ENCODE measurements at places on chromosomes 2 and 18.
A peak's percentile ranks its signal among the peaks of the same experiment; 100 is the strongest.

DNA sequence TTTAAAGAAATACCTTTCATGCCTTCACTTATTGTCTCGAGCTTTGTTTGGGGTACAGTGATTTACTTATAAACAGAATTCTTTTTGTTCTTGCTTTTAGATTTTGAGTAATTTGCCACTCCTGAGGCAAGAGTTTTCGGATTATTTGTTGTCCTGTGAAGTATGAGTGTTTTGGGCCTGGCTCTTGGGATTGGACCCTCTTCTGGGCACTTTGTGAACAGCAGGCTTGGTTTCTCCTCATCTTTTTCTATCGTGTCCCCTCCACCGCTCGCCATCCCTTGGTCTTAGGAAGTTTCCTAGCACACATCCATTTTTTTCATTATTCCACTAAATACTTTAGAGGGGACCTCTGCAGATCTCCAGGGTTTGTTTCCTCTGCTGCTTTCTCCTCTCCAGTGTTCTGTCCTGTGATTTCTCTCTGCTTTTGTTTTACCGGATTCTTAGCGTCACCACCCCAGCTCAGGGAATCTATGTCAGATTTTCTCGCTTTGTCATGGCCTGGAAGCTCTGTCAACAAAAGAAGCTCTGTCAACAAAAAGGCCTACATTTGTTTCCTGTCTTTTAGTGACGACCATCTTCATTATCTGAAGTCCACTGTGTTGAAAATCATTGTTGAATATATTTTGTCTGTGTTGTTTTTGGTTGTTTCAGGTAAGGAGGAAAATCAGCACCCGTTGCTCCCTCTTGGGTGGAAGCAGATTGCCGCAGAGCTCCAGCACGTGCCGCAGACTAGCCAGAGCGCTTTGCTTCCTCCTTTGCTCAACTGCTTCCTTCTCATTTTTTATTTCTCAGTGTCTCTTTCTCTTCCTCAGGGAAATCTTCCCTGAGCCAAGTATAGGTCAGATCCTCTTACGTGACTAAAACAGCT is 27.8 kb downstream of the ANKRD62 start:
- peaks cover 37% of the 10 kb centered on the region for H3K27me3 ChIP-seq
- no peak overlapping the region for H3K27ac ChIP-seq
- H3K4me3 ChIP-seq, result no peak overlapping the region

- peak overlapping the region; percentile 93 for H3K27ac ChIP-seq
- no peaks in the 10 kb centered on the region for H3K27me3 ChIP-seq
- H3K4me3 ChIP-seq, result no peak overlapping the region
- peaks cover 10% of the 10 kb centered on the region for H3K4me1 ChIP-seq
- no peaks in the 10 kb centered on the region for H3K36me3 ChIP-seq
These were observed 11.6 kb upstream of the RBMS1 start for GRCh38 chr2:160505256-160505655.

- H3K36me3 ChIP-seq, result no peaks in the 10 kb centered on the region
- peaks cover 8% of the 10 kb centered on the region for H3K27me3 ChIP-seq
- peaks cover 9% of the 10 kb centered on the region for H3K4me1 ChIP-seq
- H3K27ac ChIP-seq, result no peak overlapping the region
These were observed 92.7 kb downstream of the MRPS9 start for GRCh38 chr2:105130546-105130945.

DNA sequence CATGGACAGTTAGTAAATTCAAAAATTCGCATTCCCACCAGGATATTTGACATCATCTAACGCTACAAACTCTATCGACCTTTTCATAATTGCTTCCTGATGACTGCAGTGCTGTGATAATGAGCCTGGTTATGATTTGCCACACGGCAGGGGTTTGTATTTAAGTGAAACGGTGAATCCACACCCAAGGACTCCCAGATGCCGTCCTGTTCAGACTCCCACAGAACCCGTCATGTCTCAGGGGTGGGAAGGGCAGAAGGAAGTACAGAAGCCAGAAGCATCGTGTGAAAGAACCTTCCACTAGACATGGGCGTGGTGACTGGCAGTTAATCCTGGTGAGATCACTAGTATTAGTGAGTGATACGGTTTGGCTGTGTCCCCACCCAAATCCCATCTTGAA is 91.2 kb upstream of the TMEM18 start:
- H3K36me3 ChIP-seq, result no peaks in the 10 kb centered on the region
- H3K27me3 ChIP-seq, result no peaks in the 10 kb centered on the region
- H3K4me3 ChIP-seq, result no peak overlapping the region
- no peak for DNase-seq
- peaks cover 19% of the 10 kb centered on the region for H3K4me1 ChIP-seq

- H3K27ac ChIP-seq, result no peak overlapping the region
- H3K4me1 ChIP-seq, result no peaks in the 10 kb centered on the region
- H3K27me3 ChIP-seq, result peaks cover 13% of the 10 kb centered on the region
- no peak overlapping the region for H3K4me3 ChIP-seq
These were observed 74.4 kb upstream of the MYCN start for GRCh38 chr2:15865923-15866322.

DNA sequence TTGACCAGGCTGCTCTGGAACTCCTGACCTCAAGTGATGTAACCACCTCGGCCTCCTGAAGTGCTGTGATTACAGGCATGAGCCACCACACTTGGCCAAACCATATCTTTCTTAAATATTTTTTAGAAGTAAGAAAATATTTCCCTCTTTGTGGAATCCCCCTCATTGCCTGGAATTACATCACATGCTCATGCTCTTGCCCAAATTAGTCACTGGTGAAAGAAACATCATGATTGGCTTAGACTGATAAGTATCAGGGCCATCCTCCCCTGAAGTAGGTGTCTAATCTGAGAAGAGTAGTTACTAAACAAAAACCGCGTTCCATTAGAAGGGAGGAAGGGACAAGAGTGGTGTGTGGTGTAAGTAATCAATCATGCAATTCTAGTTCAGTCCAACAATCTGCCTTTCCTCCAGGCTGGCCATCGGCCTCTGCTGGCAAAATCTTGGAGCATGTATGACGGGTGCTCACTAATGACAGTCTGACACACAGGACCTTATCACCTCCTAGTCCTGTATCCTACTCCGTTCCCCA is 52.3 kb upstream of the SCG2 start:
- peaks cover 5% of the 10 kb centered on the region for H3K36me3 ChIP-seq
- DNase-seq, result no peak
- H3K27ac ChIP-seq, result no peak overlapping the region
- H3K4me3 ChIP-seq, result no peak overlapping the region
- peaks cover 20% of the 10 kb centered on the region for H3K4me1 ChIP-seq

GRCh38 chr2:14577843-14578242 is 54.7 kb upstream of the LRATD1 start:
- peaks cover 4% of the 10 kb centered on the region for H3K27me3 ChIP-seq
- no peak overlapping the region for H3K4me3 ChIP-seq
- DNase-seq, result no peak
- H3K27ac ChIP-seq, result no peak overlapping the region
- H3K4me1 ChIP-seq, result no peaks in the 10 kb centered on the region
- no peaks in the 10 kb centered on the region for H3K36me3 ChIP-seq

DNA sequence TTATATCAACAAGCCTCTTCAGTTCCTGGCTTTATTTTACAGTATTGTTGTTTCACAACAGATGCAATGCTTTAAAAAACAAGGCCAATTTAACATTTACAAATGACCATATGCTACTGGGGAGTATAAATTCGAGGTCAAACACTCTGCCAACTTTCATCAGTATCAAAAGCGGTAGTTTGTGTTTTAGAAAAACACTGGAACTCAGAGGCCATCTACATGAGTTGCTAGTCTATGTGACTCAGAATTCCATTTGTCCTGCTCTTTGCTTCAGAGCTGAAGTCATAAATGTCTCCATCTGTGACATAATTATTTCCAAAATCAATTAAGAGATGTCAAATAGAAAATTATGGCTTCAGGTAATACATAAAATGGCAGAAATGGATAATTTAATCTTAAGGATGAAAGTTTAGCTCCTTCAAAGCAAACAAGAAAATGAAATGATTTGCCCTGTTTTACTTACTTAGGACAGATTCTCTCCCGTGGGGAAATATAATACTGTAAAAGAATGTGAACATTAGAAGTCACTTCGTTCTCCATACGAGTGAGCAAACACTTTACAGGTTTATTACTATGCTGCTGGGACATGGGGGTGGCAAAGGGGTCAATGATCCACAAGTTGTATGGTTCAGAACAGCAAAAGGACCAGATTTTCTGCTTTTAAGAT is 3.7 kb downstream of the MEX3C start:
- DNase-seq, result no peak
- H3K4me3 ChIP-seq, result peak overlapping the region; percentile 46
- peak overlapping the region; percentile 94 for H3K27ac ChIP-seq
- peaks cover 57% of the 10 kb centered on the region for H3K4me1 ChIP-seq
- H3K36me3 ChIP-seq, result no peaks in the 10 kb centered on the region

- H3K36me3 ChIP-seq, result no peaks in the 10 kb centered on the region
- H3K27ac ChIP-seq, result peak overlapping the region; percentile 74
- H3K4me3 ChIP-seq, result no peak overlapping the region
- H3K27me3 ChIP-seq, result no peaks in the 10 kb centered on the region
- peaks cover 88% of the 10 kb centered on the region for H3K4me1 ChIP-seq
- peak; percentile 54 for DNase-seq
These were observed 161.6 kb downstream of the LDLRAD4 start for GRCh38 chr18:13379930-13380690.

DNA sequence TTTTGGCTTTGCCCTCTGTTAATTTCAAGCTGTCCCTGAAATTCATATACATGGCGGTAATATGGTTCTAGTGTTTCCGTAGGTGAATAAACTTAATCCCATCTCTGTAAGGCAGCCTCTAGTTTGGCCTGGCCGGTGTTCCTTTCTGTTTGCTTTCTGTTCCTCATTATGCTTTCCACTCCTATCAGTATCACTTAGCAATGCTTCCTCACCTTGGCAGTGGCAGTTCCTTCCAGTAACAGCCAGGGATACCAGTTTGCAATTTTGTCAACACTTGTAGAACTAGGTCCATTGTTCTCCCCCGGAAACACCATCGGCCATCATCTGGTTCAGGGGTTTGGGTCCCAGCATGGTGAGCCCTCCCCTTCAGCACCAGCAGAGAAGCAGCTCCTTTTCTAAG is 18.2 kb upstream of the TNP1 start:
- no peak overlapping the region for H3K27ac ChIP-seq
- no peak overlapping the region for H3K4me3 ChIP-seq
- H3K27me3 ChIP-seq, result no peaks in the 10 kb centered on the region

DNA sequence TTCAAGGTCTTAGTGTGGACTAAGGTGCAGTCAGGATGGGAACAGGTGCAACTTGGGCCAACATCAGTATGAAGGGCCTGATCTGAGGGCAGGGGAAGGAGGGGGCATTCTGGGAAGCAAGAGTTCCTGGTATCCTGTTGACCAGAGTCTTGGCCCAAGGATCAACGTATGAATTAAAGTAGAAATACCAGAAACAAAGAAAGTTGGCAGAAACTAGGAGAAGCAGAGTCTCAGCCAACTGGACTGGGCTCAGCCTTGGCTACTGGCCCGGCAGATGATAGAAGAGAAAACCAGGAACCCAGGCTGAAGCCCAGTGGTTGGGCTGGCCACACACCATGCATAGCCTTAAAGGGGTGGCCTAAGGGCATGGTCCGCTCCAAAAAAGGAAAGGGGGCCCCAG is 2.3 kb downstream of the CETN1 start:
- peaks cover 1% of the 10 kb centered on the region for H3K36me3 ChIP-seq
- DNase-seq, result no peak
- H3K4me1 ChIP-seq, result no peaks in the 10 kb centered on the region
- H3K27ac ChIP-seq, result no peak overlapping the region
- H3K4me3 ChIP-seq, result no peak overlapping the region

DNA sequence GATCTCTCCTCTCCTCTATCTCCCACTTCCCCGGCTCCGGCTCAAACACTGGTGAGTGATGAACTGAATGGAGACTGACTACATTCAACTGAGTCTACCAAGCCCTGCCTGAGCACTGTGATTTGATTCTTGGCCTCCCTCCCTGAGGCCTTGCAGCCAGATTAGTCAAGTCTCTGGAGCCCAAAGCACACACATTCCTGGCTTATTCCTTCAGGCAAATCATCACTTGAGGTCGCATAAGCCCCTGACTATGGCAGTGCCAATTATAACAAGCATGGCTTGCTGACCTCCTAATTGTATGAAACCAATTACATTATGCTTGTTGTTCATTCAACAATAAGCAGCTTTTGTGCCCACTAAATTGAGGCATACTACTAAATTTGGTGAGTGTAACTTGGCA is 34.6 kb downstream of the EFEMP1 start:
- H3K27me3 ChIP-seq, result no peaks in the 10 kb centered on the region
- no peaks in the 10 kb centered on the region for H3K36me3 ChIP-seq
- peaks cover 43% of the 10 kb centered on the region for H3K4me1 ChIP-seq
- H3K27ac ChIP-seq, result no peak overlapping the region
- no peak overlapping the region for H3K4me3 ChIP-seq

DNA sequence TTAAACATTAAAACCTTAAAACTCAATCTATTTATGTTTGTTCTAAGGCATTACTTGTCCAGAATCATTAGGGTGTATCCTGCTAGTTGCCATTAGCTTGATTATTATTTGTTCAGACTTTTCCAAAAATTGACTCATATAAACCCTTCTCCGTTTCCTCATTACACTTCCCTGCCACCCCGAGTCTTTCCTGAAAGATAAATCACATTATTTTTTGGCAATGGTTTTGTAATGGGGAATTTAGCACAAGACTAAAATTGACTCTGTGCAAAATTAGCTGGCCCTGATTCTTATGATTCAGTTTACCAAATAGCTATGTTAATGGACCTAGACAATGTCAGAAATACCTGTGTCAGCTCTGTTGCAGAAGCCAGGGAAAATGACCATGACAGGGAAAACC is 112.2 kb upstream of the NT5C1B start:
- H3K4me3 ChIP-seq, result no peak overlapping the region
- no peaks in the 10 kb centered on the region for H3K4me1 ChIP-seq
- DNase-seq, result no peak
- H3K27ac ChIP-seq, result no peak overlapping the region

GRCh38 chr18:22827216-22827615 is 105.9 kb upstream of the RBBP8 start:
- peaks cover 2% of the 10 kb centered on the region for H3K27me3 ChIP-seq
- H3K4me1 ChIP-seq, result peaks cover 7% of the 10 kb centered on the region
- no peak for DNase-seq
- peaks cover 1% of the 10 kb centered on the region for H3K36me3 ChIP-seq
- no peak overlapping the region for H3K27ac ChIP-seq

DNA sequence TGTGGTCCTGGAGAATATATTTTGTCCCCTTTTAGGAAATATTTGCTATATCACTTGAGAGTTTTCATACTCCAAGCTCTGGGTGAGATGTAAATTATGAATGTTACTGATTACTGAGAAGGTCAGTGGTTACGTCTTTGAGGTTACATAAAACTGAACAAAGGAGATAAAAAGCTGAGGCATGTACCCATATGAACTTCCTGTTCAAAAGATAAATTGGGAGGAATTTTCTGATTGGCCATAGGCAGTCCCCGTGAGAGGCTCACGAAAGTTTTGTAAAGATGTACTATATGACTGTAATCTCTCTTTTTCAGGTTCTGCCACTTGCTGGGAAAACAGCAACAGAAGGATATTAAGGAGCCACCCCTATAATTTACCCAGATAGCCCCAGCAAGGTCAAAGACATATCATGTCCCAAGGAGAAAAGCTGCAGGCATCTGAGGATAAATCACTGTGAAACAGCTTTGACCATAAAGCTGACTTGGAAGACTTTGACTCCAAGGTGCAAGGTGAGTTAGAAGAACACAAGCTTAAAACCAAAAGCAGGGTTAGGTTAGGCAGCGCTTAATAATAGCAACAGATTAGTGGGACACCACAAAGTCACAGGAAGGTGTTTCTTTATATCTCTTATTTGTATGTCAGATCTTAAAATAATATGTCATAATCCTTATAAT is 90.4 kb downstream of the OSBPL6 start:
- H3K36me3 ChIP-seq, result peaks cover 4% of the 10 kb centered on the region
- H3K27ac ChIP-seq, result no peak overlapping the region
- no peaks in the 10 kb centered on the region for H3K27me3 ChIP-seq
- no peak overlapping the region for H3K4me3 ChIP-seq

All from chondrocyte (in vitro differentiated cells).